ENCODE measurements at places on chromosomes 7 and 10.

DNA sequence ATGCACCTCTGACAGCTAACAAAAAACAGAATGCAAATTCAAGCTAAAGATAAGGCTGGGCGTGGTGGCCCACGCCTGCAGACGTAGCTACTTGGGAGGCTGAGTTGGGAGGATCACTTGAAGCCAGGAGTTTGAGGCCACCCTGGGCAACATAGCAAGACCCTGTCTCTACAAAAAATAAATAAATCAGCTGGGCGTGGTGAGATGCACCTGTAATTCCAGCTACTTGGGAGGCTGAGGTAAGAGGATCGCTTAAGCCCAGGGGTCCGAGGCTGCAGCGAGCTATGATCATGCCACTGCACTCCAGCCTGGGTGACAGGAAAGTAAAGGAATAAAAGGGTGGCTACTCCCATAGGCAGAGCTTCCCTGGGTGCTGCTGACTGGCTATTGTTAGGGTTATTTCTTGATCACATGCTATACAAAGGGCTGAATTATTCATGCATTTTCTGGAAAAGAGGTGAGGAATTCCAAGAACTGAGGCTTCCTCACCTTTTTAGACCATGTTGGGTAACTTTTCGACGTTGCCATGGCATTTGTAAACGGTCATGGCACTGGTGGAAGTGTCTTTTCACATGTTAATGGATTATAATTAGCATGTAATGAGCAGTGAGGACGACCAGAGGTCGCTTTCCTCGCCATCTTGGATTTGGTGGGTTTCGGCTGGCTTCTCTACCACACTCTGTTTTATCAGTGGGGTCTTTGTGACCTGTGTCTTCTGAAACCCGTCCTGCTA lies 6.9 kb upstream of the PSMG3 start:
- no peak for DNase-seq

DNA sequence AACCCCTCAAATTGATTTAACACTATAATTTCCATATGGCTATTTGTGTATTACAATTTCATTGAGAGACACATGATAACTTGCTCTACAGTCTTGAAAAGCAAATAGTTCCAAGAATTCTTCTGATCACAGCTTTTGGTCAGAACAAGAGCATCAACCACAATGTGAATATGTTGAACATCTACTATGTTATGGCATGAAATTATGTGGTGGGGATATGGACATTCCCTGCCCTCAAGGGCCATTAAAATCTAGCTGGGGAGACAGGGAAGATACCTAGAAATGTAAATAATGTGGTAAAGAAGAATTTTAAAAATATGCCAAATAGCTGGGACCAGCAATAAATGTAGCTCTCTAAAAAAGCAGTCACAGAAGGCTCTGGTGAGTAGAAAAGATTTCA lies 262.2 kb downstream of the FZD1 start:
- DNase-seq: no peak

GRCh38 chr7:12865593-12865992 lies 178.2 kb downstream of the ARL4A start:
- DNase-seq: no peak

DNA sequence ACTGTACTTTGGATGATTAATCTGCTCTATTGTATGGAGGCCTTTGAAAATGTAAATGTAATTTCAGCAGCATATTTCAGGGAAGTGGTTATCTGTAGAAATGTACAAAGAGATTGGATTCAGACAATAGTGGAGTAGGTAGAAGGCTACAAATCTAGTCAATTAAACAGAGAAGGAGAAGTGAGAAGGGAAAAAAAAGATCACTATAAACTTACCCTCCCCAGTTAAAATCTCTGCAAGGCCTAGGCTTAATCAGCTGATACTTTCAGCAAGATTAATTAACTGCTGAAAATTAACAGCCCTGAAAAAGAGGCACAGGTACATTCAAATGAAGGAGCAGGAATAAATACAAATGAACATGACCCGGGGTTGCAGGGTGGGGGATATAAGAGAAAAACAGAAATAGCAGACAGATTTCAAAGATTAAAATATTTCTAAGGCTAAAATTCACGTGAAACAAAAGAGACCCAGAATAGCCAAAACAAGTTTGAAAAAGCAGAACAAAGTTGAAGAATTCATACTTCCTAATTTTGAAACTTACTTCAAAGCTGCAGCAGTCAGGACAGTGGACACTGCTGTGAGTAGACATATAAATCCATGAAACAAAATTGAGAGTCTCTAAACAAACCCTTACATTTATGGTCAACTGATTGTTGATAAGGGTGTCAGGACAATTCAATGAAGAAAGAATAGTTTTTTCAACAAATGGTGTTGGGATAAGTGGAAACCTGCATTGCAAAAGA lies 96.0 kb downstream of the NRCAM start:
- no peak for DNase-seq

DNA sequence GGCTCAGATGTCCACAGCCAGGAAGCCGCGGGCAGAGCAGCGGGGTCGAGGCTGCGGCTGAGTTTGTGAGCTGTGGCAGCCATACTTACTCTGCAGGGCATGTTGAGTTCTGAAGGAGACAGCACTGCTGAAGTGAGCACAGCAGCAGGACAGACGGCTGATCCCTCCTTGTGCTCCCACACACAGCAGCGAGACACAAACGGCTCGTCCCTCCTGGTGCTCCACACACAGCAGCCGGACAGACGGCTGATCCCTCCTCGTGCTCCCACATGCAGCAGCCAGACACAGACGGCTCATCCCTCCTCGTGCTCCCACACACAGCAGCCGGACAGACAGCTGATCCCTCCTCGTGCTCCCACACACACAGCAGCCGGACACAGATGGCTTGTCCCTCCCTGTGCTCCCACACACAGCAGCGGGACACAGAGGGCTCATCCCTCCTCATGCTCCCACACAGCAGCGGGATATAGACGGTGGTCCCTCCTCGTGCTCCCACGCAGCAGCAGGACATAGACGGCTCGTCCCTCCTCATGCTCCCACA lies 305.1 kb downstream of the PTPRN2 start:
- DNase-seq: no peak

GRCh38 chr7:148773334-148773733 lies 74.6 kb downstream of the CUL1 start:
- no peak for DNase-seq

GRCh38 chr10:8312079-8312478 lies 257.6 kb downstream of the GATA3 start:
- no peak for DNase-seq

GRCh38 chr10:96673318-96674099 lies 46.8 kb downstream of the PIK3AP1 start:
- DNase-seq: no peak

DNA sequence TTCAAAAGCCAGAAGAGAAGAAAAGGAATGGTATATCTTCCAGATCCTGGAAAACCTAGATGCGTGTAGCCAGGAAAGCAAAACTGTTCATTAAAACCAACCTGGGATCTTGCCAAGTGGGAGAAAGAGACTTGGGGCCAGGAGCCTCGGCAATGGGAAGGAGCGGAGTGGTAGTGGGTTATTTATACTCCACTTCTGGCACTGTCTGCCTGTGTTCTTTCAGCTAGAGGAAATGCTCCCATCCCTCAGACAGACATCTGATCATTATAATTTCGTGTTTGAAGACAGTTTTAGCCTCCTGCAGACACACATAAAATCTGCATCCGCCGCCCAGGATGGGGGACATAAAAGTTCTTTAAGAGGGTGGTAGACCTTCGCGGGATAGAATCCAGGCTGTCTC lies 421.6 kb downstream of the RPS24 start:
- no peak for DNase-seq

DNA sequence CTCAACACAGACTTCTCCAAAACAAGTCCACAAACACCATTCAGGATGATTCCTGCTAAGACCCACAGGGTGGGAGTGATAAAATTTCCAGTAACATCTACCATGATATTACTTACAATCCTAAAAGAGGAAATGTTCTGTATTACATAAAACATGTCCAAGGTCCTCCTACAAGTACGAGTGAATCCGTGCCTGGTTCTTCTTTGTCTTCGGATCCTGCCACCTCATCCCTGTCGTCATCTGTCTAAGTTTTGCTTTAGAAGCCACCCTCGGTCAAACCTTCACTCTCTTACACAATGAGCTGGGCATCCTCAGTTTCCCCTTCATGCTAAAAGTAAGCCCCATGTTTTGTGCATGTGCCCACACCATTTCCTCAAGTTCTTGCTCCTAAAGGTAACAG lies 279.0 kb downstream of the KCNMA1 start:
- DNase-seq: no peak

- no peak for DNase-seq
Measured at GRCh38 chr10:5604961-5605360, 61.4 kb downstream of the ASB13 start.

GRCh38 chr10:21385996-21386585 lies 139.4 kb downstream of the SKIDA1 start:
- no peak for DNase-seq

Data from activated CD8-positive, alpha-beta memory T cell treated with anti-CD3 and anti-CD28 coated beads for 1 hour (primary cell).